NCI-H1092 (cell line): ENCODE measurements at places on chromosomes 2 and 18.
A peak's percentile ranks its signal among the peaks of the same experiment; 100 is the strongest.

- no peak for DNase-seq
Measured at GRCh38 chr2:36530178-36530982, 67.6 kb downstream of the FEZ2 start.

DNA sequence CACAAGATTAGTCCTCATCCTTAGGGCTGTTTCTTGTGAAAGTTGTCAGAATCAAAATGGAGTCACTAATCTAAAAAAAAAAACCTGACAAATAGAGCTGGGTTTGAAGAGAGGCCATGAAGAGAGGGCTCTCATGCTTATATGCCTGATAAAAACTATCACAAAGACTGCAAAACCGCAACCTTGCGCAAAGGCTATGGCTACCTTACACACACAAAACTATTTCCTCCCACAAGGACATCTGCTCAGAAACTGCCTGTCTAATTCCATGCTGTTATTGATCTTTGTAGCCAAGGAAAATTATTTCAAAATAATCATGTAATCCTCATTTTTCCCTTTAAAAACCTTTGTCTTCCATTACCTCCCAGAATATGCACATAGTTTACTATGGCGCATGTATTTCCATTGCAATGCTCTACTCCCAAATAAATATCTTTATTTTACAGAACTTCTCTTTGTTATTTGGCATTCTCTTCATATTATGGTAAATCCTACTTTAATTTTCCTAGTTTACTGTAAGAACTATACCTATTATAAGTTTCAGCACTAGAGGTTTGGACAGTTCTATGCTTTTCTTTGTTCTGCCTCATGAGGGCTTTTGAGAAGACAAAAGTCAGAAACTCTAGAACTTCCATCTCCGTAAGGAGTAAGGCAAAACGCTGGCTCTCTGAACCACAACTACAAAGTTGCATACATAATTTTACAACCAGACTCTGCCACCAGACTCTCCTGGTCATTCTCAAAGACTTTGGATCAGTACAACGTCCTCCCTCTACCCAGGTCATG is 9.6 kb upstream of the DPYSL5 start:
- no peak for DNase-seq

DNA sequence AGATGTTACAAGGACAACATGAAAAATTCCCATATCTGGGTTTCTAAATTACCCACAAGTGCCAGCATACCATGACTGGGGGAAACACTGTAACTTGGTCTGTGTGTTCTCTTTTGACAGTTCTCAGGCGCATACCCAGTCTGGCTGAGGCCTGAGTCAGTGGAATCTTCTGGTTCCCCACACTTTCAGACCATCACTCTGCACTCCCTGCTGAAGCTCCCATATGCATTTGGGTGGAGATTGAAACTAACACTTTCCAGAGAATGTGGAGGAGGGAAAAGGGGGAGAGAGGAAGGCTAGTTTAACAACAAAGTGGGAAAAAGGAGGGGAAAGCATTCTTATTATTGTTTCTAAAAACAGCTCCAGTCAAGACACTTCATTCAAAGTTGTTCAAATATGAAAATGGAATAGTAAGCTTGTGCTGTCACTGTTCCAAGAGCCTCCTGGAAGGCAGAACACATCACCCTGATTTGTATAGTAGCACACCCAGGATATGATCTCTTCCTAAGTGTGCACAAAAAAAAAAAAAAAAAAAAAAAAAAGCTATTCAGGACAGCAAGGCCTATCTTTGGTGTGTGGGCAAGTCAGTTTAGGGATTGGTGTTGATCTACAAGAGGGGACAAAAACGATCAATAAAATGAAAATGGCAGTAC is 48.1 kb upstream of the CTIF start:
- no peak for DNase-seq

DNA sequence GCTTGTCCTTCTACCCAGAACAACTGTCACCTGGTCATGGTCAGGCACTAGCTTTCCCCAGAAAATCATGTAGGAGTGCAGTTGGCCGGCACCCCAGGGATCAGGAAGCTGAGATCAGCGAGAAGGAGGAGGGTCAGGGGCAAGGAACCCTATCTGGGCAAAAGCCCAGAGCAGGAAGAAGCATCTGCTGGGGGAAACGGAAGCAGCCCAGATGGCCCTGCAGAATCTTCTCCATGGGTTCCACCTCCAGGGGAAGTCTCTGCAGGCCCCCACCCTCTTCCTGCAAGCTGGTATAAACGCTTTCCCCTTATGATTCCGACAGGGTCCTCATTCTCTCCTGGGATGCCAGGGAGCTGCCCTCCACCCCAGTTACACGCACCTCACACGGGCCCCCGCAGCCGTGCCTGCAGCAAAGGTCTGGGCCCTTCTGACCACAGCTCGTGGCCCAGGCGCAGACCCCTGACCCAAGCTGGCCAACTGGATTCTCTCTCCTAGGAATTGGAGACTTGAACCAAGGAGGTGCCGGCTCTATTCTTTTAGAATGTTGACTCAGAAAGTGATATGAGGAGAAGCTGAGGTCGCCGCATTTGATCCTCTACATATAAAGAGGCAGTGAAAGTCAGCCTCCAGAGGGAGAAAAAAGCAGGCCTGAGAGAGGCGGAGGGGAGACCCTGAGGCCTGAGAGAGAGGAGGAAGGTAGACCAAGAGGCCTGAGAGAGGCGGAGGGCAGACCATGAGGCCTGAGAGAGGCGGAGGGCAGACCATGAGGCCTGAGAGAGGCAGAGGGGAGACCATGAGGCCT is 71.0 kb downstream of the STPG4 start:
- DNase-seq = no peak

DNA sequence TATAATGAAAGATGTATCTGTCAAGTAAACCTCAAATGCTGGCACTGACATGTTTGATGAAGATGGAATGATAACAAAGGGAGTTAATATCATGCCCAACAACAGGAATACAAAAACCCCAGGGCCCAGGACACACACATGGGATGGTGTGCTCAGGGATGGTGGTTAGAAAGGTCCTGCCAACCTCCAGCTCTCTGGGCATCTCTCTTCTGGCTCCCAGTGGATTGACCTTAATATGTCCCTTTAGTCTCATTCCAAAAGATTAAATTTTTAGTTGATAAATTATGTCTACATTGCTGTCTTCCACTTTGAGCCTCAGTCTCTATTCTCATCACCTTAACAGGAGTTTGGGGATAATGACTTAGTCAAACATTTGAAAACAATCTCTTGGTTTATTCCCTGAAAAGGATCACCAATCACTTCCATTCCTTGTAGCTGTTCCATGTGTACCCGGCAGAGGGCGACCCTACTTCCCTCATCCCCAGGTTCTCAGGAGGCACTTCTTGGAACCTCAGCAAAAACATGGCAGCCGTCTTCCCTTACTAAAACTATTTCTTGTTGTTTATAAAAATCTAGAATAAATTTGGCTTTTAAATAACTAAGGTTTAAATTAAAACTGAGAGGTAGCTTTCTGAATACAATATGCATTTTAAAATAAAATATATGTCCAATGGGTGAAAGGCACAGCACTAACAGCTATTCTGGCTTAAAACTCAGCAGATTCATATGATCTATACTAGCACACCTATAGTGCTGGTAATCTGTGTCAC is 29.6 kb downstream of the MCEE start:
- peak; percentile 4 for DNase-seq

DNA sequence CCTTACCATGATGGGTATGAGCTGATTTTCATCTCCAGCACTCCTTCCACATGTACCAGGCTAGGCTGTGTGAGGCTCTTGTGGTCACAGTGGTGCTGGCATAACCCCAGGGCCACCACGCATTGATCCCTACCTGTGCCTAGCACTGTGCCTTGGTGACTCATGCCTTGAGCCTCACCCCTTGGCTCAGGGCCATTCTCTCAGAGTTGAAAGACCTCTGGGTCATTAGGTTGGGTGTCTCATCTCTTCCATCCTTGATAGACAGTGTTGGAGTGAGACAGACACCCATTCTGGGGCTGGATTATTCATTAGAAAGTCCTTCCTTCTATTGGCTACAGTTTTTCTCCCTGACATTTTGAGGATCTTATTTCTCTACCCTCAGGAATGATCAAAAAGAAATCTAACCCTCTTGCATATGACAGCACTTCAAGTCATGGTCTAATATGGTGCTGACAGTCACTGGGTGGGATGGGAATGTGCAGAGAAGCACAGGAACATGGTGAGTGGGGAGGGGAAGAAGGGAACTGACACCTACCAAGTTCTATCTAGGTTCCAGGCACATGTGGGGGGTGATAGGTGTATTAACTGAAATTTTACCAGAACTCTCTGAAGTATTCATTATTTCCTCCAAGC is 41.3 kb downstream of the DYSF start:
- no peak for DNase-seq

- no peak for DNase-seq
Measured at GRCh38 chr2:241064008-241064801, 37.9 kb downstream of the MTERF4 start.
